ENCODE measurements at places on chromosomes 4 and X.

GRCh38 chrX:13654116-13654515, 1.2 kb downstream of the TCEANC start:
- DNase-seq = no peak

DNA sequence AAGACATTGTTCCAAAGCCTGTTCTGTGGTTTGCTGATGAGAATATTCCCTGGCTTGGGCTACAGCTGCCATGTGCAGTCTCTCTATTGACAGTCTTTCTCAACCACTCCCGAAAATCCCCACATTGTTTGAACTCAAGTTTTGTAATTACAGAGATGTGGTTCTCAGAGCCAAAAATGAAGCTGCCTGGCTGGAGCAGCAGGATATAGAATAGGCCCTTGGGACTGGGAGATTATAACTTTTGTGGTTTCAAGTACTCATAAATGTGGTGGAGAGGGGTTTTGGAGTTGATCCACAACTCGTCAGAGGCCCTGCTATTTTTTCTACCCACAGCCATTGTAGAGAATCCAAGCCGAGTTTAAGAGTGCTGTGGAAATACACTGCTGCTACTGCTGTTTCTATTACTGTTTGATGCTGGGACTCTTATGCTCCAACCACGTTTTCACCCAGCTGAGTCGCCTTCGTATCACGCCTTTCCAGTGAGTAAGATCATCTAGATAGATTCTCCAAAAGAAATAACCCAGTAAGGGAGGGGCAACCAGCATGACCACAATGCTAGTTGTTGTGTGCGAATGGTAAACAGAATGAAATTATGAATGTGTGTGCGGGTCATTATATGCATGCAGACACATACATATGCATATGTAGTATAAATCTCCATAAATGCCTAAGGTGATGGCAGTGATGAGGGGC, 57.1 kb upstream of the ATXN3L start:
- no peak for DNase-seq

- DNase-seq = no peak
Measured at GRCh38 chr4:5839751-5840674, 52.9 kb downstream of the CRMP1 start.

GRCh38 chr4:184090571-184090970, 127.1 kb downstream of the ENPP6 start:
- no peak for DNase-seq

GRCh38 chrX:145213504-145213903, 33.8 kb upstream of the SPANXN1 start:
- DNase-seq = no peak

DNA sequence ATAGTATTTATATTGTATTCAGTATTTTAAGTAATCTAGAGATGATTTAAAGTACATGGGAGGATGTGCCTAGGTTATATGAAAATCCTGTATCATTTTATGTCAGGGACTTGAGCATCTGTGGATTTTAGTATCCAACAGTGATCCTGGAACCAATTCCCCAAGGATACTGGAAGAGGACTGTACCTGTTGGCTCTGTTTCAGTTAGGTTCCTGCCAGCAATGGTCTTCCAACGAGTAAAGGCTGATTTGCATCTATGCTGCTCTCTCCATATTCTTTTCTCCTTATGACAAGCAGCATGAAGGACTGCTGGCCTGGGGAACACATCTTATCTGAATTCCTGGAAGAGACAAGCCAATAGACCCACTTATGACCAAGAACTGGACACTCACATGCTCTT, 34.9 kb downstream of the ASB9 start:
- DNase-seq = no peak

DNA sequence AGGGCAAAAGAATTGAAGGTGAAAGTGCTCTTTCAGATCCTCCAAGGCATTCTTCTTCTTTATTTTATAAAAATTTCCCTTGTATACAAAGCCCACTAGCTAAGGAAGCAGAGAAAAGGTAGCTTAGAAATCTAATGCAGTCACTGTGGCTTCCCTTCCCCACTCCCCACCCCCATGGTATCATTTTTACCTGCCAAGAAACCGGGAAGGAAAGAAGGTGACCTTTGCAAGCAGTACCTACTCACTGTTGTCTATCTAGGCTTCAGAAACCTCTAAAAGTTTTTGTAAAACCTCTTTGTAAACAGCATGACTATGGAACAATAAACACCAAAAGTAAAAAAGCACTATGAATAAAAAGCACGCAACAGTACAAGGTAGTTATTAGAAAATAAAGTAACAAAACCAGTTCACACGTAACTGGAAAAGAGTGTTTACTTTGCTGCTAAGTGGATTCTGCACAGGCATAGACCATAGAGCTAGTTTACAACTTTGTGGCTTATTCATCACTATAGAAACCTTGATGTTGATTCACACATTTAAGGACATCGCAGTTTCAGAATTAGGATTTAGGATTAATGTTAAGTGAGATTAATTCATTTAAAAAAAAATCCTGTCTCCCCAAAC, 109.6 kb upstream of the FTHL17 start:
- DNase-seq = no peak

- no peak for DNase-seq
Measured at GRCh38 chr4:577499-578450, 1.7 kb upstream of the TMEM271 start.

- no peak for DNase-seq
Measured at GRCh38 chr4:186604124-186604807, 48.9 kb upstream of the MTNR1A start.

DNA sequence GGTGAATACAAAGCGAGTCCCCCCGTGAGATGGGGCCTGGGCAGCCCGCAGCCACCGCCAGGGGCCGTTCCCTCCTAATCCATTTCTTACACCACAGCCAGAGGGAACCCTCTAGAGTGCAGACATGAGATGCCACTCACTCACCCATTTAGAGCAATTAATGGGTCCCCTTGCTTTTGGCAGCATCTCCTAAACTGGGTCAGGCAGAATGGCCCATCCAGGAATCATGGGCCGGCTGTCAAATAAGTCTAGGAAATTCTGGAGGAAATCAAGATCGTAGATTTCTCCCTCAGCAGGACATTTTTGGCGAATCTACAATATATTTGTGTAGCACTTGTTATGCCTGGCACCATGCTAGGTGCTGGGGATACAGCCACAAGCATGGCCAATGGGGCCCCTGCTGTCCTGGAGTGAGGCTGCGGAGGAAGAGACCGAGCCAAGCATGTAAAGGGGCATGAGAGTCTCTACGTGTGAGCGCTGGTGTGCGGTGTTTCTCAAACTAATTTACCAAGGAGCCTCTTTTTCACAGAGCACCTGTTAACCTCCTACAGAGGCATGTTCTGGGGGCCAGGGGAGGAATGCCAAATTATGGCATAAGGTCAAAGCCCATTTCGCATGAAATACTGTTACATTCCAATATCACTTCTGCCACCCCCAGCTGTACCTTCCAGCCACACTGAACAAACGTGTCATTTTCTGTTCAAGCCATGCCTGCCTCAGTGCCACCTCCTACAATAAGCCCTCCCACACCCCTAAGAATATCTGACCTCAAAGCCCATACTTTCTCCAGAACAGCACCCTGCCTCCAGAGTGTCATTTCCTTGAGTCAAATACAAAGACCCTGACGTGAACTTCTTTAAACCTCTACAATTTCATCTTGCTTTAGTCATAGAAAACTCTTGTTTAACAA, 28.1 kb upstream of the JAKMIP1 start:
- no peak for DNase-seq

DNA sequence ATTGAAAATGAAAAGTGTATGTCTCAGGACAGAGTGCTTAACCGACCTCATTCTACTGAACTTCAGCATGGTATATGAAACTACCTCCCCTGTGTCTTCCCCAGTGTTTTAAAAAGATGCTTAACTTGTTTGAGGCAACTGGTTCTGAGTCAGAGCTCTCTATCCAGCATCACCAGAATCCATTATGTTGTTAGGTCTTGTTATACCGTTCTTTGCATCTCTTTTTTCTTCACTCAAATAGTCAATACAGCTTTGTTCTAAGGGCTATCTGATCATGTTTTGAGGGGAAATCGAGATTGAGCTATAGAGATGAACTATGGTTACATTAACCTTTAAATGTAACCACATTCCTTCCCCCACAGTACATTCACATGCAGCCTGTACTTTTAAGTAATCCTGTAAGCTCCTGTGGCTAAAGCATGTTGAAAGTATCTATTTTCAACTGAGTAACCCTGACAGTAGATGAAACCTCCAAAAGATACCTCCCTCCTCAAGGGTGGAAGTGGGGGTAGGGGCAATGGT, 514.4 kb downstream of the RPA4 start:
- no peak for DNase-seq

GRCh38 chr4:10753856-10754402, 69.4 kb upstream of the CLNK start:
- DNase-seq = no peak

DNA sequence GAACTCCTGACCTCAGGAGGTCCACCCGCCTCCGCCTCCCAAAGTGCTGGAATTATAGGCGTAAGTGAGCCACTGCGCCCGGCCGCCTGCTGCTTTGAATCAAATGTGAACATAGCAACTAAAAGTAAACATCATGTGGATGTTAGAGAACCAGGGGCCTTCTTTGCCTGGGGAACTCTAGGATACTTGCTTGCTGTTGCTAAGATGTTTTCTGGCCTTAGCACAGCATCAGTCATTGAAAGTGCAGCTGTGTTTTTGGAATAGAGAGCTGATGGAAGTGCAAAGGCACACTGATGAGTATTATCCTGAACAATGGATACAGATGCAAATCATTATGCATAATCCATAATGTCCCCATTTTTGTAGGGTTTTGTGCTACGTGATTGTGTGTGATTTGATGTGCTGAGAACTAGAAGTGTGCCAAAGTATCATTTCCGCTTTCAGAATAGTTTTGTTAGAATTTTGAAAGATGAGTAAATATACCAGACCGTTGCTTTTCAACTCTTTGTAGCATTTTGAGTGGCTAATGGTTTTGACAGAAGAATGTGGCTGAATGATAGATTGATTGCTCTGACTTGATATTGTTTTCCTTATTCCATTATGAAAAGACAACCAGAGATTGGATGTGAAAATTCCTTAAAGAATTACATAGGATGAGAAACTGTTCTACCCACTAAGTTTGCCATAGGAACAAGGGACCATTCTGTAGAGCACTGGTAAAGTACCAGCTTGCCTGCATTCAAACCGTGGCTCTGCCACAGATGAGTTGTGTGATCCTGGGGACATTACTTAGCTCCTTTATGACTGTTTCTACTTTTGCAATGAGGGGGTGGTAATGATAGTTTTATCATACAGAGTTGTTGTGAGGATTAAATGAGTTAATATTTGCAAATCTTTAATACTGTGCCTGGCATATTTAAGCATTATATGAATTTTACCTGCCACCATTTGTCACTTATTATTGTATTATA, 74.7 kb downstream of the REPS2 start:
- DNase-seq = no peak

- DNase-seq = no peak
Measured at GRCh38 chr4:158941895-158942294, 161.0 kb upstream of the RAPGEF2 start.

GRCh38 chr4:70577220-70577927, 14.7 kb upstream of the AMBN start:
- DNase-seq = no peak

GRCh38 chrX:132612821-132613564, 124.2 kb upstream of the MBNL3 start:
- DNase-seq = peak; percentile 10

DNA sequence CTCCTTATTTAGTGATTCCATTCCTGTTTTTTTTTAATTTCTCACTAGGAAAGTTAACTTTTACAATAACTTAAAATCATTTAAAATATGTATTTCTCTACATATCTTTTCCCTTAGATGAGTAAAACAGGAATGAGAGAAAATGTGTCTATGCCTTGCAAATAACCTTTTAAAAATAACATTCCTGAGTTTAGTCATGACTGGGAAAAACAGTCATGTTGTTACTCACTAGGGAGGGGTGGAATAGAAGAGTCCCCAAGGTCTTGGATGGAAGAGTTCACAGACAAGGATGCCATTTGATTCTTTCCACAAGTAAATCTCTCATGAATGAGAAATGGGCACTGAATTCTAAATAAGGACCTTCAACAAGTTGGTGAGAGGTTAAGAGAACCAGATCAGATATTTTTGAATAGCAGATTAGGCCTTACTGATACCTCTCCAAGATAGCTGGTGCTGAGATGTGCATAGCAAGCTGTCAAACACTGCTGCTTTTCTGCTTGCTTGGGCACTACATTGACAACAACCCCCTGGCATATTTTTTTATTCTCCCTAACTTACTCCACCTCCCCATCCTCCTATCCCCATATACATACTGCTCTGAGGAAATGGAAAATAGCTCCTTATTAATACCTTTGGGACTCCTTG, 25.1 kb downstream of the UGDH start:
- no peak for DNase-seq

DNA sequence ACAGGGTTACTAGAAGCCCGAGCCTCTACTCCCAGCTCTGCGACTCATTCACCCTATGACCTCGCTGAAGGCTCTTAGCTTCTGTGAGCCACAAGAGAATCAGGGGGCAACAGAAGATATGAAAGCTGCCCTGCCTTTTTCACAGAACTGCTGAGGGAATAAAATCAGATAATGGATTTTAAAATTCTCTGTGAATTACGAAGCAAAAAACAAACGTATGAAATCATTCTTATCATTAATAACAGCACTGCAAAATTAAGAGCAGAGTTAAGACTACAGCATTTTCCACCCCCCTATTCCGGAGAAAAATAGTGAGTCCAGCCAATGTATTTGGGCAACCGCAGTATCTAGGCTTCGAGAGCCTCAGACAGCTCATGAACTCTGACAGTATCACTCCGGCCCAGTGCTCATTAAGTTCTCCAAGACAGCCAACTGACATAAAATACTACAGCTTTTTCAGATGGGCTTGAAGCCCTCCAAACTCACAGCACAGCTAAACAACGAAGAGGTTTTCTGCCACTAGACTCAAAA, 33.4 kb downstream of the AFAP1 start:
- no peak for DNase-seq

- DNase-seq = no peak
Measured at GRCh38 chr4:88040707-88041106, 33.3 kb downstream of the PKD2 start.

DNA sequence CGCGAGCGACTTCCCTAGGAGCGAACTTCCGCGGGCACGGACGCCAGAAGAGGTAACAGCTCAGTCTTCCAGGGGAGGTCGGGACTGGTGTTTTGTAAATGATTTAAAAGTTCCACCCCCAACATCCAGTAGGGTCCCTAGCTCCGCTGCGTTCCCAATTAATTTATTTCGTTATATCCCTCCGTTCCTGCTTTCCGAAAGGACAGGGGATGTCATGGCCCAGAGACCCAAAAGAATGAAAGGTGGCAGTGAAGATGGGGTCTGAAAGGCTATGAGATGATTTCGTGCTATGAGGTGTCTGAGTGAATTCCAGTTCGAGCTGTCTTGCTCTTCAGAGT, 373 bp upstream of the SMIM43 start:
- DNase-seq = no peak

- no peak for DNase-seq
Measured at GRCh38 chr4:150491132-150492049, 90.6 kb upstream of the MAB21L2 start.
